ENCODE measurements at places on chromosomes 2 and 18.

DNA sequence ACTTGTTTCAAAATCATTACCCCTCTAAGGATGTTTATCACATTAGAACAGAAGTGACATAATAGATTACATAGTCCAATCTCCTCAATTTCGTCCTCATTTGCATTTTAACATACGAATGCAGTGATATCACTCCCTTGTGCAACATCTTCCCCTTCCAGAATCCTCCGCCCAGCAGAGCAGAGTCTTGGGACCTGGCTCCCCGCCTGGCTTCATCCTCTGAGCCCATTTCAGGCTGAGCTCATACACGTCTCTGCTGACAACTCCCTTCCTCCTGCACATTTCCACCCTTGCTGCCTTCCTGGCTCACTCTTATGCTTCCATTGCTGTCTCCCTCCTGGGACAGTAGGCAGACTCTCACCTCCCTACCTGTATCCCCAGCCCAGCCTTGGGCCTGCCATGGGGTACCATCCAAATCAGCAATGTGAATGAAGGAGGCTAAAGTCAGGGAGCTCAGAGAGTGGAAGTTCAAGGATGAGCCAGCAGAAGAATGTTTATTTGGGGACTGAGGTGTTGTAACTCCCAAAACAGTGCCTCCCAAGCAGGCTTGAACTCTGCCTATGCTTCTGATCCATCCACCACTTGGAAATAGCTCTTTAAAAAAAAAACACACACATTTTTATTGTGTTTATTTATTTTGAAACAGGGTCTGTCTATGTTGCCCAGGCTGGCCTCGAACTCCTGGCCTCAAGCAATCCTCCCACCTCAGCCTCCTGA, 165.2 kb downstream of the TMEM200C start:
- no peak for DNase-seq

DNA sequence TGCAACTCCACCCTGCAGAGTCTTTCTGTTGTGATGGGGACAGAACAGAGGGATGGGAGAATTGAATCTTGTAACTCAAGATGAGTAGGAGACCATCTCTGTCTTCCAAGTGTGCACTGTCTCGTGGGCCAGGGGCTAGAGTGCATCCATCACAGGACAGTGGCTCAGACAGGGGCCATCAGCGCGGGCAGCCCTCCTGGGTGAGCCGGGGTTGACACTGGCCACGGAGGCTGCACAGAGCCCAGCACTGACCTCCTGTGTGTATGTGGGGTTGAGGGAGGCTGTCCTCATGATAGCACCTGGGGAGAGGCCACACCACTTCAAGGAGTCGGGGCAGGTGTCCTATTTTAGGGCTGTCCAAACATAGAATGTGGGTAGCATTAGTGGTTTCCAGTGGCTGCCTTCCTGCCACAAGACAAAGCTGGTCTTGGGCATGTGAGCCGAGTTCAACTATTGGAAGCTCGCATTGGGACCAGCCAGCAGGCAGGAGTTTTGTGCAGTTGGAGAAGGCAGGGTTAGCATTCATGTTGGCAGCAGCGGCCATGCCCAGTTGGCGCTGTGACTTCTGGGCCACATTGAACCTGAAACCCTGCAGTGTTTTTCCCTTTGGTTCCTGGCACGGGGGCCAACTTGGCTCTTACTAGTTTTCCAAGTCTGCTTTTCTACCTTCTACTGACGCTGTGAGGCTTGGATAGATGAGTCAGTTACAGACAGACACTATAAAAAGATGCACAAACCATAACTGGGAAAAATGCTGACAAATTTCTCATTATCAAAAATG, 45.3 kb downstream of the ACOXL start:
- DNase-seq, result no peak

- DNase-seq, result no peak
Measured at GRCh38 chr18:26134107-26134506, 438 bp downstream of the PSMA8 start.

DNA sequence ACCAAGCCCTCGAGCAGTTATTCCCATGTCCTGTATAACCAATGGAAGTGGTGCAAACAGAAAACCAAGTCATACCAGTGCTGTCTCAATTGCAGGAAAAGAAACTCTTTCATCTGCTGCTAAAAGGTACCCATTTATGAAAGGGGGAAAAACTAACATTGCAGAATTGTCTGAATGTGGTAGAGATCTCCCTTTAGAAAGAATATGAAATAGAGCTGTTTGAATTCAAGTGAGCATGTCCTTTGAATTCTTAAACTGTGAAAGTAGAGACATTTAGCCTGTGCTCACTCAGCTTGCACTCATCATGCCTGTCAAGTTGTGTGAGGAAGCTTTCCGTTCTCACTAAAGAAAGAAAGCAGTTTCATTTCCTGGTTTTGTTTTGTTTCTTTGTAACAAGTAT, 87.4 kb downstream of the EML4 start:
- no peak for DNase-seq

DNA sequence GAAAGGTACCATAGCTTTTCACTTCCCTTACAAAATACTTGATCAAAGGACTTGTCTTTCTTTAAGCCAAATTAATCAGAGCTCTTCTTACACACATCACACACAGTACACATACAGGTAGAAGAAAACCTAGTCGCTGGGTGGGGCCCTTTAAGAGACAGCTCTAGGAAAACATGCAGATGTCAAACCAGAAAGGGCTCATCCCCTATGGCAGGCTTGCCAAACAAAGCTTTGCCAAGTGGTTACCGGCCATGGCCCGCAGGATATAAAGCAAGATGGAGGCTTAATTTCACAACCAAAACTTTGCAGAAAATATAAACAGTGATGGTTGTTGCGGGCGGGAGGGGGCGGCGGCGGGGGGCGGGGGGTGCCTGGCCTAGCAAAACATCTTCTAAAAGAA, 2156.0 kb upstream of the PIK3C3 start:
- no peak for DNase-seq

GRCh38 chr18:63261029-63261428, 58.5 kb downstream of the BCL2 start:
- DNase-seq, result no peak

- no peak for DNase-seq
Measured at GRCh38 chr2:148110184-148110583, 89.3 kb downstream of the MBD5 start.

DNA sequence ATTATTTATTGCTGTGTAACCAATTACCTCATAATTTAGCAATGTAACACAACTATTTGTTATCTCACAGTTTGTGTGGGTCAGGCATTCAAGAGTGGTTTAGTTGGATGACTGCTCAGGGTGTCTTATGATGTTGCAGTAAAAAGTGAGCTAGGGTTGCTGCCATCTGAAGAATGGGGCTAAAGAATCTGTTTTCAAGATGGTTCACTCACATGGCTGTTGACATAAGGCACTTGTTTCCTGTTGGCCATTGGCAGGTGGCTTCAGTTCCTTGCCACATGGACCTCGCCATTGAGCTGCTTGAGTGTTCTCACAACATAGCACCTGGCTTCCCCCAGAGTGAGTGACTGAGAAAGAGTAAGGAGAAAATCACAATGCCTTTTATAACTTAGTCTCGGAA, 123.2 kb downstream of the TMEM17 start:
- DNase-seq, result no peak

DNA sequence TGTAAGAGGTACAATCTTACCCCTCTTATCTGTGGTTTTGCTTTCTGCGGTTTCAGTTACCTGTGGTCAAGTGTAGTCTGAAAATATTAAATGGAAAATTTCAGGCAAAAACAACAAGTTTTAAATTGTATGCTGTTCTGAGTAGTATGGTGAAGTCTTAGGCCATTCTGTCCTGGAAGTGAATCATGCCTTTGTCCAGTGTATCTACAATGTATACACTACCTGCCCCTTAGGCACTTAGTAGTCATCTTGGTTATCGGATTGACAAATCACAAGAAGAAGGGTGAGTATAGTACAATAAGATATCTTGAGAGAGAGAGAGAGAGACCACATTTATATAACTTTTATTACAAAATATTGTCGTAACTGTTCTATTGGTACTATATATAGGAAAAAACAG, 43.5 kb downstream of the RAB3GAP1 start:
- DNase-seq, result no peak

- no peak for DNase-seq
Measured at GRCh38 chr18:26746826-26747475, 118.6 kb downstream of the AQP4 start.

GRCh38 chr2:158460632-158461297, 4.0 kb downstream of the PKP4 start:
- peak; percentile 41 for DNase-seq

GRCh38 chr2:81481242-81481993, 1176.9 kb upstream of the LRRTM1 start:
- peak; percentile 69 for DNase-seq

DNA sequence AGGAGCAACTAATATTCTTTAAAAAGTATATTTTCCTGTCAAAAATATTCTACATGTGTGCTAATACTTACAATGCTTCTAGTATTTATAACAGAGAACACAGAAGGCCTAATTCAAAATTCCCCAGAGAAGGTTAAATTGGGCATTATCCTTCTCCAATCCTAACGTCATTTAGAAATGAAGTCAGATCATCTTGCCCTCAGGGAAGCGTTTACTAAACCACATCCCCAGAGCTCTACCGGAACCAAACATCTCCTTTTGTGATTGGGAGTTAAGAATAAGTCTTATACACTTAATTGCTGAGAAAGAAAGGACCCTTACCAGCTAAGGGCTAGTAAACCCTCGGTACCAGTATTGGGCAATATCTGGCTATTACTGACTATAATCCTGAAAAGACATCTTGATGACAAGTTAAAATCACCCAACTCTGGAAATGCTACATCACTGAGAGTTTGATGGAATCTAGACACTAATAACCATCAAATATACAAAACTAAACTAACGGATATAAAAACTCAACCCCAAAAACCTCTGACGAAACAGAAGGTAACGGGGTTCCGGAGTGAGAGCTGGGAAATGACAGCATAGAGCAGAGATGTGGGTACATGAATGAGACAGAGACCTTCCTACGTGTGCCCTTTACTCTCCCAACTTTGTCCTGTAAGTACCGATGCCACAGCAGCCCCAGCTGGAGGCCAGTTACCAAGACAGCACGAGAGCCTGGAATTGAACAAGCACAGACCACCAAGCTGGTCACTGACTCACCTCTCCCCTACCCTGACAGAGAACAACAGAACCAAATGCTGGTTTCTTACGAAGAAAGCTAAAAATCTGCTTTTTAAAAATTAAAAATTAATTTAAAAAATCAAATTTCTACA, 35.0 kb downstream of the WDSUB1 start:
- no peak for DNase-seq

GRCh38 chr18:36217348-36217747, 30.1 kb downstream of the MOCOS start:
- no peak for DNase-seq

GRCh38 chr2:142280831-142281230, 150.0 kb upstream of the LRP1B start:
- DNase-seq, result no peak

DNA sequence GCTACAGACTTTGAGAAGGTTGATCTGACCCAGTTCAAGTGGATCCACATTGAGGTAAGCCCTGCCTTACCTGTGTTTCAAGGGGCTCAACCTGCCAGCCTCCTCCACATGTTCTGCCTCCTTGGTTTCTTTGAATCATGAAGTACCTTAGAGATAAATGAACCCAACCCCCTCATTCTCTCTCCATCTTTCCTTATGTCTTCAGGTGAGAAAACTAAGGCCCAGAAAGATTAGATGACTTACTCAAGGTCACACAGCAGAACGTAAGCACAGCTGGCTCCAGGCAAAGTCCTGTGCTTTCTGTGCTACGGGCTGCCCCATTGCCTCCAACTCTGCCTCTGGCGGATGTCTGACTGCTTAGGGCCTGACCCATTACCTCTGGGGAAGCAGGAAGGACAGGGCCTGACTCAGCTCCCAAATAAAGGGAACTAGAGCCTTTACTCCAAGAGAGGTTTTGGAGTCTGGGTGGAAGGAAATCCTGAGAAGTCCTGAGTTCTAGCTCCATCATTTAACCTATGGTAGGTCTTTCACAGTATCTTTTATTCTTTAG, 10.3 kb downstream of the KHK start:
- DNase-seq, result no peak

DNA sequence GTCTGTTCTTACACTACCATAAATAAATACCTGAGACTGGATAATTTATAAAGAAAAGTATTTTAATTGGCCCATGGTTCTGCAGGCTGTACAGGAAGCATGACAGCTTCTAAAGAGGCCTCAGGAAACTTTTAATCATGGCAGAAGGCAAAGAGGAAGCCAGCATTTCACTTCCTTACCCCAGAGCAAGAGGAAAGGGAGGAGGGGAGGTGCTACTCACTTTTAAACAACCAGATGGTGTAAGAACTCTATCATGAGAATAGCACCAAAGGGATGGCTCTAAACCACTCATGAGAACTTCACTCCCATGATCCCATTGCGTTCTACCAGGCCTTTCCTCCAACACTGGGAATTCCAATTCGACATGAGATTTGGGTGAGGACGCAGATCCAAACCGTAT, 344.4 kb upstream of the SLC39A10 start:
- DNase-seq, result no peak

DNA sequence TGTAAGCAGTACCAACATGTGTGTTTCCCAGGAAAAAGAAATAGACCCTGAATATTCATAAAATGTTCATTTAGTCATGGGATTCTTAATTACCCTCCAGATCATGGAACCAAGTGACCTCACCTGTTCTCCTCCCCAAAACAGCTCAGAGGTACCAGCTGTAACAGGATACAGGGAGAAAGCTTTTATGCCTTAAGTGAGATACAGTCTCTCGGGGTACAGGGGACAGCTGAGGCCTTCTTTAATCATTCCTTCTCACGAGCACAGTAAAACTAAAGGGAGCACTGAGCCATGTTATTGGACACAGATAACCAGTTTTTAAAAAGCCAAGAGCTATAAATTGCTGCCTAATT, 16.6 kb downstream of the EPHA4 start:
- peak; percentile 36 for DNase-seq

DNA sequence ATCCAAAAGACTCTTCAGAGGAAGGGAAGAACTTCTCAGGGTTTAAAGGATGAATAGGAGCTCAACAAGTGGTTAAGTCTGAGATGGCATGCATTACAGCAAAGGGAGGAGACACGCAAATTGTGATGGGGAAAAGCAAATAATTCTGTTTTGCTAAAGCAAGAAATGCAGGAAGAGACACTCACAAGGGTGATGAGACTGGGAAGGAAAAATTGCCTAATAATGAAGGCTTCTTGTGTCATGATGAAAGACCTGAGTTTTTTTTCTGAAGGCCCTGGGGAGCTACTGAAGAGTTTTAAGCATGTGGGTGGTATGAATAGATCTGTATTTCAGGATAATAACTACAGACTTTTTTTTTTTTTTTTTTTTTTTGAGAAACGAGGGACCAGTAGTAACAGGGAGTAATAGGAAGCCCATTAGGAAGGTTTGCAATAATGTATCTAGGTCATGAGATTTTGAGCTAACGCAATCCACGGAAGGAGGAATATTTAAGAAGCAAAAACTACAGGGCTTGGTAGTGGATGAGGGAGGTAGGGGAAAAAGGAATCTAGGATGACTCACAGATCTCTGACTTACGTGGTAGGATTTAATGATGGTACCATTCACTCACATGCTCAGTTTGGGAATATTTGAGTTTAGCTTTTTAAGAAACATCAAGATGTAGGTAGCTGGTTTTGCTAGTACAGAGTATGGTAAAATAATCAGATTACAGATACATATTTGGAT, 16.0 kb upstream of the SERPINB3 start:
- DNase-seq, result no peak

- no peak for DNase-seq
Measured at GRCh38 chr2:160156665-160157064, 43.4 kb downstream of the ITGB6 start.

GRCh38 chr18:60134806-60135205, 235.0 kb downstream of the PMAIP1 start:
- no peak for DNase-seq

- DNase-seq, result no peak
Measured at GRCh38 chr2:148410899-148411298, 233.7 kb upstream of the EPC2 start.

Data from kidney (tissue), 22 donors.